ENCODE measurements at places on chromosomes 5 and 9.

DNA sequence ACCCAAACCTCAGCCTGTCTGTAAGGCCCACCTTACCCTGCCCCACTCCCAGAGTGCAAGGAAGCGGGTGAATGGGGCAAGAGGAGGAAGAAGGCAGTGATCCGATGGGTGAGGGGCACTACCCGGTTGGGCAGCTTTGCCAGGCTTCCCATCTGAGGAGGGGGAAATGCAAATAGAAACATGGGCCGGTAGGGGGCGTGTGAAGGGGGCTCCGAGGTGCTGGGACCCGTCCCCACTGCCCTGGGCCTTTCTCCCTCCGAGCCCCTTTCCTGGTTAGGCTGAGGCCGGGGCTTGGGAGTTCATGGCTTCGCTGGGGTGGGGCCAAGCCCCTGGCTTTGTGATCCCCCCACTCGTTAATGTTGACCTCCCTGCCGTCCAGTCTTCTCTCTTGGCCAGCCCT is 23.6 kb upstream of the MYORG start:
- no peak for DNase-seq

- DNase-seq, result no peak
Measured at GRCh38 chr5:170302653-170303501, 5.3 kb upstream of the LCP2 start.

GRCh38 chr5:143279698-143280097 is 123.8 kb downstream of the NR3C1 start:
- no peak for DNase-seq

GRCh38 chr5:83568186-83568585 is 96.6 kb downstream of the VCAN start:
- DNase-seq, result no peak

GRCh38 chr5:14165375-14166106 is 22.4 kb downstream of the TRIO start:
- no peak for DNase-seq

- DNase-seq, result no peak
Measured at GRCh38 chr5:28961816-28962215, 1923.4 kb upstream of the CDH9 start.
